Sciatic nerve (tissue), 2 donors: ENCODE measurements at places on chromosomes 1 and 21. TPM values are rescaled to one million over a fixed set of nuclear protein-coding genes. Genes with fewer than 3 reads are reported as not detected.

- DNase-seq = no peak
Measured at GRCh38 chr1:203649551-203649998, 22.9 kb downstream of the ATP2B4 start.

GRCh38 chr1:178726545-178726944, 1.5 kb downstream of the RALGPS2 start:
- no peak for DNase-seq

- DNase-seq = no peak
Measured at GRCh38 chr21:32523988-32524719, 61.2 kb downstream of the TCP10L start.

DNA sequence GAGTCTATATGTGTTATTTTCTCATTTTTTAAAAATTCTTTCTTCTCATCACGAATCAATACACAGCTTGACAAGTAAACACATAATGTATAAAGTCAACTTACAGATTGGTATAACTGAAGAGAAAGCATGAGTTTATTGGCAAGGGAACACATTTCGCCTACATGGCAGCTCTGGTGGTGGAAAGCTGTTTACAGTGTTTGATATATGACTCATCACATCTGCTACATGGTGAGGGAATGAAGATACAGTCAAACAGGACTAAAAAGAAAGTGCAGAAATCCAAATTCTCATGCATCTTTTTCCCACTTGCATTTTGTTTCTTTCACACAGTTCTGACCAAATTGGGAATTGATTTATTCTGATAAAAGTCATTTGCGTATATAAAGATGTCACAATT, 122.2 kb upstream of the ADGRL4 start:
- DNase-seq = no peak

- DNase-seq = no peak
Measured at GRCh38 chr1:25033030-25033827, 103.2 kb upstream of the RUNX3 start.

GRCh38 chr21:42475036-42475435, 21.0 kb downstream of the RSPH1 start:
- DNase-seq = peak; percentile 17

GRCh38 chr1:202210385-202210784, 16.8 kb downstream of the LGR6 start:
- no peak for DNase-seq

- DNase-seq = no peak
Measured at GRCh38 chr1:184513966-184514365, 127.1 kb downstream of the C1orf21 start.

DNA sequence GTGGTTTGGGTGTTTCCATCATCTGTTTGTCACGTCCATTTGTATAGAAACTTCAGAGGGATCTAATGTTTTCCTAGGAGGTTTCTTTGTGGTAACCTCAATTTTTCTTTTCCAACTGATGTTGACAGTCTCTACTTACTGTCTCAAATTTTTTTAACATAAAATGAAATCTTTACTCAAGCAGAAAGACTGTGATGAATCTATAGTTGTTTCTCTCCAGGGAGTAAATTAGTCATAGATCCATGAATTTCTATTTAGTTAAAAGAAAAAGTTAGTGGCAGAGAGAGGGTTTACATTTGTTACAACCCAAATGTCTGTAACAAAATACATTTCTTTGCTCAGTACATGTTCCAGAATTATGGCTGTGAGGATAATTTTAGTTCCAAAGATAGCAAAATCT, 161.6 kb downstream of the DISP1 start:
- DNase-seq = no peak

DNA sequence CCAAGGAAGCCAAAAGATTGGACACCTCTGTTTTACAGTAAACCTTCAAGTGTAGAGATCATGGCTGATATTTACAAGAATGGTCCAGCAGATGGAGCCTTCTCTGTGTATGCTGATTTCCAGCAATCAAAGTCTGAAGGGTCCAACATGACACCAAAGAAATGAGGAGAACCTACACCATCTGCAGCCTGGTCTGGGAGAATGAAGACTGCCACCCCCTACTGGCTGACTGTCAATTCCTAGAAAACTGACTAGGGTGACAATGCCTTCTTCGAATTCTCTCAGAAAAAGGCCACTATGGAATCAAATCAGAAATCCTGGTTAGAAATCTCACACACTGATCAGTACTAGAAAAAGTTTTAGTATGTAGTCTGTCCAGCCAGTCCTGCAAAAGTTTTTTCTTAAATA, 83.3 kb downstream of the CDC42BPA start:
- no peak for DNase-seq

DNA sequence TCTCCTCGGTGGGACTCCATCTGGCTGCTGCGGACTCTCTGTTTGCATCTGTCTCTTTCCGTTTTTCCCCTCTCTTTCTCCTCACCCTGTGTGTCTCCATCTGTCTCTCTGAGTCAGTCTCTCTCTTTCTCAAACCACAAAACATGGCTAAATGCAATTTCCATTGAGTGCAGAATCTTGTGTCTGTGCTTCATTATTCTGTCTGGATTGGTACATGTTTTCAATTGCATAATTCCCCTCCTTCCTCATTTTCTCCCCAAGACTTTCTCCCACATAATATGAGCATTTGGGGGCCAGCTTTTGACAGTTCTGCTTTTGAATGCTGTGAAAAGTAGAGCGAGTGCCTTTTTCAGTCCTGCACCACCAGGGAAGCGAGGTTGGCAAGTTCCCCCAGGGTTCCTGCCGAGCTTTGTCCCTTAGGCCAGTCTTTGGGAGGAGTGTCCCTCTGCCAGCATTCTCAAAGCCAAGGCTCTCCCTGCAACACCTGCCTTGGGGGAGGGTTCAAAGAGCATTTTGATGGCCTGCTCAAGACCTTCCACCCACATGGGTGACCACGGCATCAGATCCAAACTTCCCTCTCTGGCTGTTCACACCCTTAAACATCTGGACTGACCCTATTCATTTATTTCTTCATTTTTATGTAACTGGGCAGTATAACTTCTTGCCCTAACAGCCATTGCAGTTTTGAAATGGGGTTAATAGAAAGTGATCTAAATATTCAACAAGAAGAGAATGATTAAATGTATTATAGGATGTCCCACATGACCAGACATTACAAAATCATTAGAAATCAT, 32.8 kb upstream of the SCMH1 start:
- no peak for DNase-seq

GRCh38 chr1:155976062-155976912, 2.1 kb downstream of the ARHGEF2 start:
- peak; percentile 87 for DNase-seq

DNA sequence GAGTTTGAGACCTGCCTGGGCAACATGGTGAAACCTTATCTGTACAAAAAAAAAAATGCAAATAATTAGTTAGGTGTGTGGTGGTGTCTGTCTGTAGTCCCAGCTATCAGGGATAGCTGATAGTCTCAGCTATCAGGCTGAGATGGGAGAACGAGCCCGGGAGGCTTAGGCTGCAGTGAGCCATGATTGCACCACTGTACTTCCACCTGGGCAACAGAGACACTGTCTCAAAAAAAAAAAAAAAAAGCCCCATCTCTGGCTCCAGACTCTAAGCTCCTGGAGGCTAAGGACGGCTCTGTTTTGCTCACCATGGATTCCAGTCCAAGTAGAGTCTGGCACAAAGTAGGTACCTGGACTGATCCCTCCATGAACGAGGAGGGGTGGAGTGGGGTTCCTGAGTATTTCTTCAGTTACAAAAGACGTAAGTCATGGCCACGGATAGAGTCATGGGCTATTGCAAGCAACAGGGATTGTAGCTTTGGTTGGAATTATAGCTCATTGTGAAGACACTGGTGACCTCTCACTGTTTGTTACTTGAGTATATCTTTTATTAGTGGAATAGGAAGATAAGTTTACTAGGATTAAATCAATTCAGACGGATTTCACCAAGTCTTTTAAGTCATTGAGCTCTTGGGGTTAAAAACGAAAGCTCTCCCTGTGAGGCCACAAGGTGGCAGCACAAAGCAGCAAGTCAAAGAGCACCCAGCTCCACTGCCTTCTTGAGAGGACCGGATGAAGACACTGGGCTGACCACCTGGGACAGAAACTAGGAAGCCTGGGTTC, 35.6 kb upstream of the TMEM61 start:
- DNase-seq = peak; percentile 81

DNA sequence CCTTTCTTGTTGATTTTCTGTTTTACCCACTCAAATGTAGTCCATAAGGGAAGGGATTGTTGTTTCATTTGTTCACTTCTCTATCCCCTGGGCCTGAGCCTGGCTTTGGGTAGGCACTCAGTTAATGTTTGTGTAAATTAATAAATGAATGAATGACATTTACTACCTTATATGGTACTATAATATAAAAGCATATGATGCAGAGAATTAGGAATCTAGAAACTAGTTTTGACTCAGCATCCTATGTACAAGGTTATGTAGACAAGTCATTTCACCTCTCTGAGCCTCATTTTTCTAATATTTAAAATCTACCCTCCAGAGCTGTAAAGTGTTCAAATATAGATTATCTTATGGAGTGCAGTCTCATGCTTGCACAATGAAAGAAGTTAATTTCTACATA, 68.9 kb upstream of the S1PR1 start:
- no peak for DNase-seq

GRCh38 chr21:28220680-28221079, 772.0 kb downstream of the LTN1 start:
- DNase-seq = no peak

DNA sequence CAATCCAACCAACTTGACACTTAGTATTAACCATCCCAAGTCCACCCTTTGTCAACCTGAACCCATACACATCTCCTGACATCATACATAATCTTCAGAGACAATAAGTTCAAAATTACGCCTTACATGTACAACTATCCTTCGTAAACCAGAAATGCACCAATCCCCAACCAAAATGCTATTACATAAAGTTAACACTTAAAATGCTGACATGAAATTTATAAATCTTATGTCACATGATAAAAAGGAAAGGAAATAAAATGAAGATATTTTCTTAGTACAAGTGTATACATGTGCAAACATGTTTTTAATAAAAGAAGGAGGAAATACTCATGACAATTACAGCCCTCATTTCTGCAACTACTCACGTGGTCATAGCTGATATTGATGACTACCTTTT, 95.0 kb downstream of the FCRL5 start:
- DNase-seq = no peak

DNA sequence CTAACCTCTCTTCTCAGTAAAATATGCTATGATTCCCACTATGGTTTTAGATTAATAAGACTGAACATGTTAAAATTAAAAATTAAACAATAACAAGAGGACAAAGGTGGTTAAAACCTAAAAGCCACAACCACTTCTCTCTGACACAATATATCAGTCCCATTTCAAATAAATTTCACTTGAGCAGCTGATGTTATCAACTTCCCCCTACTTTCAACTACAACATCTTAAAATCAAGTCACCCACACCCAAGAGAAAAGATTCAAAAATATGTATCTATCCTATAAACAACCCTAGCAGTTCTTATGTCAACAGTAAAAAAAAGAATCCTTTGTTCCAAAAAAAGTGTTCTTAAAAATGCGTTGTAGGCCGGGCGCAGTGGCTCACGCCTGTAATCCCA, 7.5 kb downstream of the PUM1 start:
- DNase-seq = no peak

GRCh38 chr1:61425040-61425439, 299.9 kb downstream of the TM2D1 start:
- no peak for DNase-seq

DNA sequence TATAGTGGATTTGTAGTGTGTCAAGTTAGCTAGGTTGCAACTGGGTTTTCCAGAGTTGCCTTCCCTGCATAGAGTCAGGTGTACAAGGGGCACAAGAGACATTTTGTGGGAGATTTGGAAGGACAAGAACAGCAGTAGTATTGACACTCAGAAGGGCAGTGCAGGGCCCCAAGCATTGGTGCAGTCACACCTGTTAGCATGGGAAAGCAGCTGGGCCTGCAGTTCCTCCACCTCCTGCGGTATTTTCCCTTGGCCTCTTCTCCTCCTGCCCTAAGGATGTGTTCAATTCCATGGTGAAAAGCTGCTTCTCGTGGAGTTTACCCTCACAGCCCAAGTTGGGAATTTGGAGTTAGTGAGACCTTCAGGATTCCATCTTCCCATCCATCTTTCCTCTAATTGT, 47.1 kb upstream of the TRABD2B start:
- no peak for DNase-seq

GRCh38 chr1:106022312-106022902, 1034.1 kb upstream of the PRMT6 start:
- DNase-seq = no peak

DNA sequence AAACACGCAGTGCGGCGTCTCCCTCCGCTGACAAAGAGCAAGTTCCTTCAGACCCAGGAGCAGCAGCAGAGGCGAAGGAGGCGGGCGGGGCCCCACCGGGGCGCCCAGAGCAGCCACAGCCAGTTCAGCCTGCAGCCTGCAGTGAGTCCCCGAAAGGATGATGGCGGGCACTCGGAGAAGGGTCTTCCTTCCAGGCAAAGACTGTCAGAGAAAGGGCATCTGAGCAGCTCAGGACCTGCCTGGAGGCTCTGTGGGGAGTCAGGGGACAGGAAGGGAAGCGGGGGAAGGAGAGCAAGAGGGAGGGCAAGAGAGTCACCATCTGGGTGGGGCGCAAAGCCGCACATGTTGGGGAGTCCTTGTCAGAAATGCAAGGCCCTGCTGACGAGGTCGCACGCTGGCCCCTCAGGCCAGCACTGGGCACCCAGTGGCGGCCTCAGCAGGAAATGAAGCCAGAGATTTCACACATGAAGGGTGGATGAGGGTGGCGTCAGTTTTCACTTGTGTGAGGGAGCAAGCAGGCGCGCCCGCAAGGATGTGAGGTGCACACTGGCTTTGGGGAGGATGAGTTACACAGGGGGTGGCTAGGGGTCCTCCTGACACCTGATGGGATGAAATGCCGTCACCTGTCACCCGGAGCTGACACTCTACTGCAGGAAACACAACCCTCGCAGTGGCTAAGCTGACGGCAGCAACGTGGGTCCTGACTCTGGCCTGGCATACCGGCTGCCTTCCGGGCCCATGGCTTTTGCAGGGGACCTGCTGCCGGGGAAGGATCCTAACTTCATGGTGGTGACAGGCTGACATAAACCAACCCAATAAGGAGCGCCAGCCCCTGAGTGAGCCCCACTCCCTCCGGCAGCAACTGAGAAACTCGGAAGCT, 6.6 kb downstream of the LRRC47 start:
- no peak for DNase-seq

- no peak for DNase-seq
Measured at GRCh38 chr1:61190618-61191432, 108.5 kb downstream of the NFIA start.

GRCh38 chr1:34101151-34101550, 63.9 kb downstream of the CSMD2 start:
- DNase-seq = no peak

NEGR1 gene
- total RNA-seq = 85.5 TPM

MYBPH gene
- total RNA-seq = not detected

S100A8 gene
- total RNA-seq = 192 TPM

FAM167B gene
- 16.1 TPM for total RNA-seq

PRELP gene
- total RNA-seq = 200 TPM

LCE1A gene
- total RNA-seq = not detected

CEP104 gene
- total RNA-seq = 53.9 TPM

FAM131C gene
- not detected for total RNA-seq

C21orf91 gene
- 24.4 TPM for total RNA-seq

WNT3A gene
- total RNA-seq = not detected

PRDM16 gene
- total RNA-seq = 31.3 TPM

CFAP141 gene
- not detected for total RNA-seq

FBXO44 gene
- total RNA-seq = 37.1 TPM

TTC39A gene
- total RNA-seq = 1.2 TPM

SPRR1B gene
- not detected for total RNA-seq

RAB25 gene
- total RNA-seq = not detected
